Lung microvascular endothelial cell (primary cell): ENCODE measurements at places on chromosomes 5 and 9. TPM values are rescaled to one million over a fixed set of nuclear protein-coding genes. Genes with fewer than 3 reads are reported as not detected.

DNA sequence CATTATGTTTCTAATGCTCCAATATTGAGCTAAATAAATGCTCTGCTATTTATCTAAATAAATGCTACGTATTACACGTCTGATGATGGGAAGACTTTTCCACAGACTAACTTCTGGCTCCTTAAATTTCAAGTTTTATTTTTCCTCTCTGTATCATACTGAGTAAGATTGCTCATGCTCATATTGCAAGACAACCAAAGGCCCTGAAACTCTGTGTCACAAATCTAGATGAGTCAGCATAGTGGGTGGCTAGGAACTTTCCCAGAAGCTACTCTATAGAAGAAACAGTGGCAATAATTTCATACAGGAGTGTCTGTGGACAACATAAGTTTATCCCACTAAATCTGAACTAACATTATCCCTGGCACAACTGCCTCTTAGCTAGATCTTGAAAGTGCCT is 53.0 kb upstream of the RFX3 start:
- DNase-seq = no peak

DNA sequence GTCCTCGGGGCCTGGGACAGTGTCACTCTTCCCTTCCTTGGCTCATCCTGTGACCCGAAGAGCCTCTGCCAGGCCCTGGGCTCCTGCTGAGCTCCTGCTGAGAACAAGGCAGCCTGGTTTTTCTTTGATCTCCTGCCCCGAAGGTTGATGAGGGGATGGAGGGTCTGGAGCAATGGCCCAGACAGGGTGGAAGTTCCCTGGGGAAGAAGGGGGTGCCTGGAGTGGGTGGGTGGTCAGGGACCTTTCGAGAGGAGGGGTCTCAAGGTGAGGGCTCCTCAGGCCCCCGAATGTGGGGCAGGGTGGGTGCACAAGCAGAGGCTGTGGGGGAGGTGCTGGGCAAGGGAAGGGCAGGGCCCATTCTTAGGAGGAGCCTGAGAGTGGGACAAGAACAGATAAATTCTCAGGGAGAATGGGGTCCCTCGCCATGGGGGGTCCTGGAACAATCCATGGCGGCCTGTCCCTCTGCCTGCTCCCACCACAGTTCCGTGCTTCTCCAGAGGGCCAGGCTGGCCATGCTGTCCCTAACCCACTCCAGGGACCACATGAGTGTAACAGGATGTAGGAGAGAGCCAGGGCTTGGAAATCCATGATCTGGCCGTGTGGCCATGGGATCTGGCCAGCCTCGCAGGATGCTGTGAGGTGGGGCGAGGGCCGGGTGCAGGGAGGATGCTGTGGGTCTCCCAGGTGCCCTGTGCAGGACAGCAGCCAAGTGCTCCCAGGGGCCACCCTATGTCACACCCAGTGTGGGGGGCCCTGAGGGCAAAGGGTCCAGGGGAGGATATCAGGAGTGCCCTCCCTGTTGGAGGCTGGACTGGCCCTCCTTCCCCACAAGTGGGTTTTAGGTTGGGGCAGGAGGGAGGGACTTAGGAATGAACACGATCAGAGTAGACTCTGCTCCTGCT is 128.5 kb upstream of the LPCAT1 start:
- no peak for DNase-seq

The CDH6 gene
- under 0.01 TPM in 1 of 2 replicates, not detected in the other for total RNA-seq

The GRXCR2 gene
- total RNA-seq = not detected in 2 replicates

DNA sequence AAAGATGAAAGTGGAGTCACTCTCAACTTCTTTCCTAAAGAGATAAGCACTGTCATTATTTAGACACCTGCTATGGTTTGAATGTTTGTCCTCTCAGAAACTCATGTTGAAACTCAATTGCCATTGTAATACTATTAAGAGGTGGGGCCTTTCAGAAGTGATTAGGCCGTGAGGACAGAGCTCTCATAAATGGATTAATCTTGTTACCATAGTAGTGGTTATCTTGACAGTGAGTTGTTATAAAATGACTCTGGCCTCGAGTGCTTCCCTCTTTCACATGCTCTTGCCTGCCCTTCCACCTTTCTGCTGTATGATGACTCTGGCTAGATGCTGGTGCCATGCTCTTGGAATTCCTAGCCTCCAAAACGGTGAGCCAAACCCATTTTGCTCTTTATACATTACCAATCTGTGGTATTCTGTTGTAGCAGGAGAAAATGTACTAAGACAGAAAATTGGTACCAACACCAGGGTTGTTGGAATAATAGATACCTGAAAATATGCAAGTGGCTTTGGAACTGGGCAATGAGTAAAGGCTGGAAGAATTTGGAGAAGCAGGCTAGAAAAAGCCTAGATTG is 38.0 kb downstream of the GDA start:
- no peak for DNase-seq

GRCh38 chr5:52988335-52989024 is 672 bp upstream of the ITGA2 start:
- DNase-seq = peak; percentile 18

DNA sequence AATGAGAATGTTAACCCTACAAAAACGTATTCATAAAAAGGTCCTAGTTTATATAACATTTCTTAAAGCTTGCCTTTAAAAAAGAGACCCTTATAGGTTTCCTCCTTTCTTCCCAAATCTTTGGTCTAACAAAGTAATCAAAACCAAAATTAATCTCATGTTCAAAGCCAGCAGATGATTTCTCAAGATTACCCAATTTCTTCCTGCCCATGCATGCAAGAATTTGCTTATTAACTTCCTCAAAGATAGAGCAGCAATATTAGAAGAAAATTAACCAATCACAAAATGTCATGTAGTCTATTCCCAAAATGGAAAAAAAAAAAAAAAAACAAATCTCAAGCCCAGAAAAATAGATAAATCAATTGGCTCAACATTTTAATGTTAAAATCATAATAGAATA is 114.9 kb downstream of the MLLT3 start:
- DNase-seq = no peak

The SPATA31C1 gene
- not detected in 2 replicates for total RNA-seq
